ENCODE measurements at places on chromosomes 5 and 9.

GRCh38 chr5:124136609-124137008 lies 609.8 kb downstream of the ZNF608 start:
- no peak for DNase-seq

DNA sequence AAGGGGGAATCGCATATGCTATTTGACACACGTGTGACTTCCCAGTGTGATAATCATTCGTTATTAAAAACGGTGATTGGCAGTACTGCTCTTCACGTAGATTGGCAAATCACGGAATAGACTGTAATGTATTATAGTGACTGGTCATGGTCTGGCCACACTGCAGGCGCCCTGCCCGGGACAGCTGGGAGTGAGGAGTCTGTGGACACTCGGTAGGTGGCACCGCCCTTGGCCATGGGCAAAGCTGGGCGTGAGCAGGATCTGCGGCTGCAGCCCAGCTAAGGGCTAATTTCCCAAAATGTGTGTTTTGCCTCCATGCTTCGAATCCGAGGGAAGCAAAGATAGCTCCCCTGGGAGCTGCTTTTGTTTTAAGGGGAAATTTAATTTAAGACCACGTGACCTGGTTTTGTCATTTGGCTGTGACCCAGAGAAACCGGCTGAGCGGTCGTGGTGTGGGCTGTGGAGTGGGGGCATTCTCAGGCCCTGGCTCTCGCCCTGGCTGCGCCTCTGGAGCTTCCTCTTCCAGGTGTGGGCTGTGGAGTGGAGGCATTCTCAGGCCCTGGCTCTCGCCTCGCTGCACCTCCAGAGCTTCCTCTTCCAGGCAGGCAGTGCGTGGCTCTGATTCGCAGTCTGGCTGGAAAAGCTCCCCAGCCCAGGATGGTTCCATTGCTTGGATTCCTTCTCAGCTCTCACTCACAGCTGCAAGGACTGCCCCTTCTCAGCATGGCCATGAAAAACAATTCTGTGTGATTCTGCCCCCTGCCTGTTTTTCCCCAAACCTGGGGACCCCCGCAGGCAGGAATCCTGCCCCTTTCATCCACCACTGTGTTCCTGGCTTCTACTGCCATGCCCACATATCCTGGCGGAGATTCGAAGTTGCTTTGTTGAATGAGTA lies 131.1 kb downstream of the OLFM1 start:
- DNase-seq = no peak

- DNase-seq = peak; percentile 82
Observed at GRCh38 chr5:91162534-91163381, 220.4 kb downstream of the ARRDC3 start.

- no peak for DNase-seq
Observed at GRCh38 chr5:162096448-162096847, 28.9 kb downstream of the GABRG2 start.

DNA sequence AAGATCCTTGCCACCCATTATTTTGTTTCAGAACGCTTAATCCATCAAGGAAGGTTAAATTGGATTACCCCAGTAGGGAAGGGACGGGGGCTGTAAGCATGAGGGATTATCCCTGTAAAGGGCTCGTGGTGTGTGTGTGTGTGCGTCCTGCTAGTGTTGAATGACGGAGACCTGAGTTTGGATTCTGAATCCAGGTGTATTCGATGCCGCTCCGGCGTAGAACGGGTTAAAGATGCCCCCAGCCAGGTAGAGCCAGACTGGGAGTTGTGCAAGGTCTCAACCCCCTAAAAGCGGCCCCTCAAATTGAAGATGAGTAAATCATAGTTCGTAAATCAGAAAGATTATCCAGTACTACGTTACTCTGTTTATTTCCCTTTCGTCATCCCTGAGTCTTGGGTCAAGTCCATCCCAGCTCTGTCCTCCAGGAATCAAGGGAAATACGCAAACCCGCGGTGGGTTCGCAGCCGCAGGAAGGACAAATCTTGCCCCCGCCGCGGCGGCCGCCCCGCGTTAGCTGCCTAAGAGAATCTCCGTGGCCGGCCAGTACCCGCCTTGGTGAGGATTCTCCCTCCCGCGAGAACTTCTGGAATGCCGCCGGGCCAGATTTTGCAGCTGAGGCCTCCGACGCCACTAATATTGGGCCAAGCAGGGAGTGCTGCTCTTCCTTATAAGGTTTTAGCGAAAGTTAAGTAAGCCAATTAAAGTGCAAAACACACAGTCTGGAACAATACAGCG lies 586 bp upstream of the MTAP start:
- no peak for DNase-seq

- no peak for DNase-seq
Observed at GRCh38 chr9:68522954-68523353, 17.7 kb downstream of the TMEM252 start.

- DNase-seq = no peak
Observed at GRCh38 chr5:142925795-142926194, 155.6 kb downstream of the ARHGAP26 start.

DNA sequence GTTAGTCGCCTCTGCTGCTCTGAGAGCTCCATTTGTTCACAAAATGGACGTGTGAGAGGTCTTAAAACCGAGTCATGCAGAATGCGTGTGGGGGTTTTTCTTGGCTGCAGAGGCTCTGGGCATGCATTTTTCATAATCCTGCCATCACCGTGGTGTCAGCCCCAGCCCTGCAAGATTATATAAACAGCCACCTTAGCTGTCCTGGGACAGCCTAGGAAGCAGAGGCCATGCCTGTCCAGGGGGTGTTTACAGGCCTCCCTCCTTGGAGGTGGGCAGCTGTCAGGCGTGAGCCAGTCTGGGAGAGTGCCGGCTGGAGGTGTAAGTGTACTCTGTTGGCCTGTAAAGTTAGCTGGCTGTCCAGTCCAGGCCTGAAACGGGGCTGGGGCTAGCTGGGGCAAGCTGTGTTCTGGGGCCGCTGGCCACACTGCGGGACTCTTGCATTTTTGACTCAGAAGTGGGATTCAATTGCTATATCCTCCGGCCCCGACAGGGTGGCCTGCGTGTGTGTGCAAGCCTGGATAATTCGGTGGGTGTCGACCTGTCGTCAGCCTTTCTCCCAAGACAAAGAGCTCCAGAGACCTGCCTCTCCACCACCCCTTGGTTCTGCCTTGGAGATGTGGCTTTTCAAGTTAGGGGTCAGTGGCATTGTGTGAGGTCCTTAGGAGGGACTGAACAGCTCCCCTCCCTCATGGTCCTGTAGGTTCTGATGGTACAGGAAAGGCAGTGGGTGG lies 2.4 kb downstream of the WNK2 start:
- no peak for DNase-seq

DNA sequence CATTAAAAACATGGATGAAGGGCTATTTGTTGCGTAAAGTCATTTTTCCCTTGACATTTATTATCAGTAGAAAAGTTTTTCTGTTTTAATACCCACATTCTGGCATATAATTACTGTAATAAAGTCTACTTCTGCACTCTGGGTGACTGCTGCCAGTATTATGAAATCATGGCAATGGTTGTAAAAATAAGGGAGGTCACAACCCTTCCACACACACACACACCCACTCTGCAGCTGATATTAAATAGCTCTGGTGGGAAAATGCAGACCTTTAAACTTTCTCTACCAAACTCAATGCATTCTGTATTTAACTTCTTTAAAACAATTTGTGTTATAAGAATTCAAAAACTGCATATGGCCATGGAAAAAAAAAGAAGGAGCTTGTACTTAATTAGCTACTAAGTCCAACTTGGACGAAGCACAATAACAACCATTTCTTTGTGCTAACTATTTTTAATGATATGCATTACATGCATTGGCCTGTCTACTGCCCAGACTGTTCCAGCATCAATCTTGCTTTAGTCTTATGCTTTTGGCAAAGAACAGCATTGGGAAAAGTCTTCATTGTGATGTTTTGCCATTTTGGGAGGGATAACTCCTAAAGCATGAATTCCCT lies 137.6 kb upstream of the MAP3K1 start:
- DNase-seq = no peak

GRCh38 chr5:139611703-139612584 lies 36.2 kb upstream of the CXXC5 start:
- DNase-seq = peak; percentile 20
